Natural killer cell treated with Interleukin-12 subunit alpha and Interleukin-12 subunit beta and Interleukin-15 and Interleukin-18, amount 100 ng/mL, for 72 hours (primary cell): ENCODE measurements at places on chromosomes 6 and 20.

GRCh38 chr6:93562582-93562981 is 143.2 kb upstream of the EPHA7 start:
- no peak for DNase-seq

DNA sequence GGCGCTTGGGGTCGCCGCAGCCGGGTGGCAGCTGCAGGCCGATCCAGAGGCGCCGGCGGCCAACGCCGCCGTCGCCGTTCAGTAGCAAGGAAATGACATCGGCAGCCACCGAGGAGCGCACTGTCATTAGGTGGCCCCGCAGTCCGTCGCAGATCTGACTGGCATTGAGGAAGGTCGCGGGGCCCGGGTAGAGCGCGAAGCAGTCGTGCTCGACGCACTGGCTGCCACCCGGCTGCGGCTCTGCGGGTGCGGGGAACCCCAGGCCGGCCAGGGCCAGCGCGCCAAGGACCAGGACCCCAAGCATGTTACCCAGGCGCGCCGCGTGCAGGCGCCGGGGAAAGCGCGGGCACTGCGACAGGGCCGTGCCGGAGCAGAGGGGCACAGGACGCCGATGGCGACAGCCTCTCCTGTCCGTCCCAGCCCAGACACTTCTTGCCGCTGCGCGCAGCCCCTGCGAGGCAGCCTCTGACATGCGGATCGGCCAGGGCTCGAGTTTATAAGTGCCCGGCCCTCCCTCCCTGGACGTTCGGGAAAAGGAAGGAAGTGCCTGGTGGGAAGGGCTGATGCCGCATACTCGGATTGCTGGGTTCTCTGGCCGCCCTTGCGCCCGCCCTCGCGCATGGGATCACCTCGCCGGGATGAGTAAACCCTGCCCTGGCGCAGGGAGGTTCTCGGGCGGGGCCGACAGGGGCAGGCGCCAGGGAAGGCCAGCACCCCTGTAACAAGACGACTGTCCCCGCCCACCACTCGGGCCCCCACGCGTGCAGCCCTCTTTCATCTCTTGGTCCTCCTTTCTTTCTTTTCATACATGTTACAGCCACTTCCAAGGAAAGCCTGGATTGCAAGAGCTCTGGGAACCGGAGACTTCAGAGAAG is at the start of gene THBD:
THBD (minus strand) TSS at position 472 of the 875 bp plus-strand sequence; CDS start at position 304, 168 bp downstream.
- DNase-seq: no peak

- DNase-seq: no peak
Observed at GRCh38 chr6:43669922-43670622, 17.5 kb downstream of the MRPS18A start.

GRCh38 chr20:31821427-31821826 is 2.3 kb downstream of the MYLK2 start:
- DNase-seq: no peak

DNA sequence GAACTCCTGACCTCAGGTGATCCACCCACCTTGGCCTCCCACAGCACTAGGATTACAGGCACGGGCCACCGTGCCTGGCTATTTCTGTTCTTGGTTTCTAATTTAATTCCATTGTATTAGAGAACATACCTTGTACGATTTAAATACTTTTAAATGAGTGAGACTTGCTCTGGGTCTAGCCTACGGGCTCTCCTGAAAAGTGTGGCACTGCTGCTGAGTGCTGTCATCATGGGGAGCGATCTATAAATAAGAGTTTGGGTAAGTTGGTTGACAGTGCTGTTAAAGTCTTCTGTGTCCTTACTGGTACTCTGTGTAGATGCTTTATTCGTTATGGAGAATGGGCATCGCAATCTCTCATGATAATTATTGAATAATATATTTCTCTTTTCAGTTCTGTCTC is 35.0 kb upstream of the BHLHE23 start:
- DNase-seq: peak; percentile 29
